ENCODE measurements at places on chromosomes 4 and X.

GRCh38 chr4:146232131-146232722, 17.9 kb downstream of the REELD1 start:
- DNase-seq, result no peak

- no peak for DNase-seq
These were observed 816 bp downstream of the NMU start for GRCh38 chr4:55635282-55635681.

- DNase-seq, result no peak
These were observed 153.6 kb downstream of the RASL11B start for GRCh38 chr4:53015681-53016080.

- DNase-seq, result no peak
These were observed 221.9 kb upstream of the MBNL3 start for GRCh38 chrX:132710656-132711155.

DNA sequence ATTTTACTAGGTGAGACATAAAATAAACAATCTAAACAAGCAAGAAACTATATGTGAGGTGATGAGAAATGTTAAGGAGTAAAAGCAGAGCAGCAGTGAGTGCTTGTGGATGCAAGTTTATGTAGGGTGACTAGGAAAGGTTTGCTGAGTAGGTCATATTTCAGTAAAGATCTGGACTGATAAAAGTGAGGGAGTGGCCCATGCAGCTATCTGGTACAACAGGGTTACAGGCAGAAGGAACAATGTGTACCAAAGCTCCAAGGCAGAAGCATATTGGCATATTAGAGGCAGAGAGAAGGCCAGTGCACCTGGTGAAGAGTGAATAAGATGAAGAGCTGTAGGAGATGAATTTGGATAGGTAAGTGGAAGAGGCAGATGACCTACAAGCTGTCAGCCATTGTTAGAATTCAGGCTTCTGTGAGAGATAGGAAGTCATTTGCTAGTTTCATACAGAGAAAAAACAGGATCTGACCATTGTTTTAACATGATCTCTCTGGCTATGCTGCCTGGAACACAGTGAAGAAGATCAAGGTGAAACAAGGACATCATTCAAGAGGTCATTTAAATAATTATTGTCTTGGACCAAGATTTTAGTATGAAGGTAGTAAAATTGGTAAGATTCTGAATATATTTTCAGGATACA, 274.6 kb downstream of the ANKRD50 start:
- no peak for DNase-seq

GRCh38 chrX:9788911-9789310, 2.7 kb downstream of the SHROOM2 start:
- DNase-seq, result no peak

- no peak for DNase-seq
These were observed 159.6 kb upstream of the KLF3 start for GRCh38 chr4:38504396-38504715.

DNA sequence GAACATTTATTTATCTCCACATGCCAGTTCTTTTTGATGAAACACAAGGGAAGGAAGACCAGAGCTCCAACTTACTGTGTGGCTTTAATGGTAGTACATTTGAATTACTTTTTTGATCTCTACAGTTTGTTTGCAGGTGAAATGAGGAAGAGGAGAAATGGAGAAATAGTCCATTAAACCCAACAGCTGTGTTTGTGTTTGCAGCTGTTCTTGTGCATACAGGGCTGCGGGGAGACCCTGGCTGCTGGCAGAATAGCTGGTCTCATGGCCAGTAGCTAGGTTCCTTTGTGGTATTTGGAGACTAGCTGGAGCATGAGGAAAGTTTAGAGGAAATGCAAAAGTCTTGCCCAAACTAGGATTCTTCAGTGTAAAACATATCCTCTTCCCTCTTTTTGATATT, 374.8 kb downstream of the GPAT3 start:
- DNase-seq, result no peak

DNA sequence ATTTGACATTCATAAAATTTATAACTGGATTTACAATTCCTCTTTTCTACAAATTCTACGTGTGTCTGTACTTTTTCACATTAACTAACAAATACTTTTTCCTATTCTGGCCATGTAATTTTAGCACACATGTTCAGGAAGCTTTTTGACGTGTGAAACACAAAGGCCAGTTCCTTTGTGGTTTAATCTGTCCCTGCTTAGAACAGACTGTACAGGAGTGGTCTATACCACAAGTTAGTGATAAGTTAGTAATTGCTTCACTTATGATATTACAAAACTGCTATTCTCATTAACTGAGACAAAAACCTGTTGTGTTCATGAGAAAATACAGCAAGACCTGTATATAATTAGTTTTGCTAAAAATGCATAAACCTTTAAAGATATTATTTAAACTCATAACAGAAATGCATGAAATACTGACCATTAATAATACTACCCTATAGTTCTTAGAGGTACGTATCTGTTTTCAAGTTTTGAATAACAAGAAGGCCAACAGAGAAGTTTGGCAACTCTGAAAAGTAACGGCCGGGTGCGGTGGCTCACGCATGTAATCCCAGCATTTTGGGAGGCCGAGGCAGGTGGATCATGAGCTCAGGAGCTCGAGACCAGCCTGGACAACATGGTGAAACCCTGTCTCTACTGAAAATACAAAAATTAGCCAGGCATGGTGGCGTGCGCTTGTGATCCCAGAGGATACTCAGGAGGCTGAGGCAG, 13.7 kb upstream of the AREG start:
- no peak for DNase-seq

DNA sequence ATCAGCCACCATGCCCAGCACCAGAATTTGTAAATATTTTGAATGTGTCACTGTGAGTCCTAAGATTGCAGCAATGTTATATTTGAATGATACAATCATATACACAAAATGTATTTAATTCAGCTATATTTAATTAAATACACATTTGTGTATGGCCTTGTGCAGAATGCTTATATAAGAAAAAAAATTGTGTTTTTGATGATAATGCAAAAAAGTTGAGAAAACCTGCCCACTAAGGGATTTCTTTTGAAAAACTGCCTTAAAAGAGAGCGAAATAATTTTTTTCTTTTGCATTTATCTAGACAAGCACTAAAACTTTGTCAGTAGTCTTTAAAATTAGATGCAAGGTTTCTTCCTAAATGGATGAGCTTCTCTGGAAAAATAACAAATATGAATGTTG, 68.1 kb upstream of the OTUD4 start:
- DNase-seq, result no peak

GRCh38 chr4:56860781-56861180, 39.3 kb upstream of the SPINK2 start:
- DNase-seq, result no peak

DNA sequence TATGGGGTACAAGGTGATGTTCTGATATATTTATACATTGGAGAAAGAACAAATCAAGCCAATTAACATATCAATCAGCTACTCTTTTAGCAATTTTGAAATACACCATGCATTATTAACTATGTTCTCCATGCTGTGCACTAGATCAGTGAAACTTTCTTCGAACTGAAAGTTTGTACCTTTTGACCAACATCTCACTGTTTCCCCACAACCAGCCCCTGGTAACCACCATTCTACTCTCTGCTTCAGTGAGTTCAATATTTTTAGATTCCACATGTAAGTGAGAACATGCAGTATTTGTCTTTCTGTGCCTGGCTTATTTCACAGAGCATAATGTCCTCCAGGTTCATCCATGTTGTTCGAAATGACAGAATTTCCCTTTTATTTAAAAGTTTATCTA, 246.1 kb upstream of the VCX start:
- DNase-seq, result no peak

GRCh38 chr4:154368060-154368459, 123.5 kb downstream of the DCHS2 start:
- no peak for DNase-seq

DNA sequence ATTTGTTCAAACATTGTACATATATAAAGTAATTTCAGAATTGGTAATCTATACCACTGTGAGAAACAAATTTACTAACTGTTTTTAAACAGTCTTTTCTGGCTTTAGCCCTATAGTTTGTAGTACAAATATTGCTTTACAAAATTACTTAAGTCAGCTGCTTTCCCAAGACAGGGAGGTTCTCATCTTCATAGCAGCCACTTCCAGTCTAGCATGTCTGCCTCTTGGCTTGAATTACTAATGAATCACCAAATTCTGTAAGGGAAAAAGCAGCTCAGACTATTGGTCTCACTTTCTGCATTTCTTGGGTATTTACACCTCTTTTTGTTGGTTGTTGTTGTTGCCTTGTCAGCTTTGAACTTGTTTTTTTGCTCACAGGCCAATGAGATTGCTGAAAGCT, 187.2 kb downstream of the NPFFR2 start:
- no peak for DNase-seq

- no peak for DNase-seq
These were observed 8.7 kb downstream of the PAICS start for GRCh38 chr4:56444719-56445118.
